ENCODE measurements at places on chromosomes 12 and 14.

GRCh38 chr12:55610598-55610997, 26.1 kb upstream of the OR10P1 start:
- DNase-seq: no peak

DNA sequence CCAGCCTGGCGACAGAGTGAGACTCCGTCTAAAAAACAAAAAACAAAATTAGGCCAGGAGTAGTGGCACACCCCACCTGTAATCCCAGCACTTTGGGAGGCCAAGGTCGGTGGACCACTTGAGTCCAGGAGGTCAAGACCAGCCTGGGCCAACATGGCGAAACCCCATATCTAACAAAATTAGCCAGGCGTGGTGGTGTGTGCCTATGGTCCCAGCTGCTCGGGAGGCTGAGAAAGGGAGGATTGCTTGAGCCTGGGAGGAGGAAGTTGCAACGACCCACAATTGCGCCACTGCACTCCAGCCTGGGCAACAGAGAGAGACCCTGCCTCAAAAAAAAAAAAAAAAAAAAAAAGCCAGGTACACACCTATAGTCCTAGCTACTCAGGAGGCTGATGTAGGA, 37.0 kb downstream of the KDM2B start:
- no peak for DNase-seq

- no peak for DNase-seq
These were observed 16.1 kb downstream of the TAMALIN start for GRCh38 chr12:52022841-52023181.

DNA sequence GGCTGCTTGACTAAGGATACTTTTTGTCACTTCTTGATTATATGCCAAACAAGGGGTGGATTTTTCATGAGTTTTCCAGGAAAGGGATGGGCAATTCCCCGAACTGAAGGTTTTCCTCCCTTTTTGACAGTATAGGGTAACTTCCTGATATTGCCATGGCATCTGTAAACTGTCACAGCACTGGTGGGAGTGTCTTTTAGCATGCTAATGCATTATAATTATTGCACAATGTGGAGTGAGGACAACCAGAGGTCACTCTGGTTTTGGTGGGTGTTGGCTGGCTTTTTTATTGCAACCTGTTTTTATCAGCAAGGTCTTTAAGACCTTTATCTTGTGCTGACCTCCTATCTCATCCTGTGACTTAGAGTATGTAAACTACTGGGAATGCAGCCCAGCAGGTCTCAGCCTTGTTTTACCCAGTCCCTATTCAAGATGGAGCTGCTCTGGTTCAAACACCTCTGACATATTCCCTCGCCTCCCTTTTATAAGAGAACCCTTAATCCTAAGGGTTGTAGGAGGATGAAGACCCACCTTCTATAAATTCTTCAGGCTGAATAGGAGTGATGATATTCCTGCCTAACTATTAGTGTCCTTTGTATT, 471.2 kb downstream of the ATP23 start:
- DNase-seq: no peak

DNA sequence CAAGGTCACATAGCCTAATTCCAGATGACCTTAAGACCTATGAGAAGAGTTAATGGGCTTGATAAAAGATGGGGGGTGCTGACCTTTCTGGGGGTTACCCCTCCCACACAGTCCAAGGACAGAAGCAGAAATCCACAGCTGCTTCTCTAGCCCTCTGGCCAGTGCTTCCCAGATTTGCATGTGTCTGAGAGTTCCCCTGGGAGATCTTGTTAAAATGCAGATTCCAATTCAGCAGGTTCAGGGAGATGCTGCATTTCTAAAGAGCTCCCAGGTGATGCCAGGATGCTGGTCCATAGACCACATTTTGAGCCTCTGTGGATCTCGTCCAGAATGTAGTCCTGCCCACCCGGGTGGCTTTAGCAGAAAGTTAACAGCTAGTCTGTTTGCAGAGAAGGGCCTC, 82.1 kb downstream of the WSCD2 start:
- DNase-seq: no peak

Data from DMS79 treated with DMSO at 0.1 percent for 48 hours (cell line).